ENCODE measurements at places on chromosomes 7 and 10. TPM values are rescaled to one million over a fixed set of nuclear protein-coding genes. Genes with fewer than 3 reads are reported as not detected.

The UNCX gene
- not detected for total RNA-seq

- H3K36me3 ChIP-seq, result no peaks in the 10 kb centered on the region
- DNase-seq, result no peak
- H3K27ac ChIP-seq, result no peak overlapping the region
- no peaks in the 10 kb centered on the region for H3K27me3 ChIP-seq
Measured at GRCh38 chr10:62259998-62260397, 8.6 kb downstream of the RTKN2 start.

- no peak overlapping the region for H3K27ac ChIP-seq
- peaks cover 22% of the 10 kb centered on the region for H3K27me3 ChIP-seq
Measured at GRCh38 chr7:93442478-93443224, 131.9 kb downstream of the CALCR start.

GRCh38 chr7:37249240-37249639 is 199.4 kb downstream of the ELMO1 start:
- H3K4me1 ChIP-seq, result no peaks in the 10 kb centered on the region
- H3K4me3 ChIP-seq, result no peak overlapping the region
- no peak overlapping the region for H3K27ac ChIP-seq
- no peak for DNase-seq
- no peaks in the 10 kb centered on the region for H3K36me3 ChIP-seq

The NANOS1 gene
- total RNA-seq, result 1.5 TPM

The MEST gene
- 49.5 TPM for total RNA-seq

The UPK3BL2 gene
- 7.0 TPM for total RNA-seq

GRCh38 chr10:99929360-99929759 is 80.4 kb downstream of the DNMBP start:
- no peaks in the 10 kb centered on the region for H3K27me3 ChIP-seq
- no peak overlapping the region for H3K4me3 ChIP-seq
- peaks cover 91% of the 10 kb centered on the region for H3K4me1 ChIP-seq
- no peaks in the 10 kb centered on the region for H3K36me3 ChIP-seq
- no peak for DNase-seq
- peak overlapping the region; percentile 93 for H3K27ac ChIP-seq

DNA sequence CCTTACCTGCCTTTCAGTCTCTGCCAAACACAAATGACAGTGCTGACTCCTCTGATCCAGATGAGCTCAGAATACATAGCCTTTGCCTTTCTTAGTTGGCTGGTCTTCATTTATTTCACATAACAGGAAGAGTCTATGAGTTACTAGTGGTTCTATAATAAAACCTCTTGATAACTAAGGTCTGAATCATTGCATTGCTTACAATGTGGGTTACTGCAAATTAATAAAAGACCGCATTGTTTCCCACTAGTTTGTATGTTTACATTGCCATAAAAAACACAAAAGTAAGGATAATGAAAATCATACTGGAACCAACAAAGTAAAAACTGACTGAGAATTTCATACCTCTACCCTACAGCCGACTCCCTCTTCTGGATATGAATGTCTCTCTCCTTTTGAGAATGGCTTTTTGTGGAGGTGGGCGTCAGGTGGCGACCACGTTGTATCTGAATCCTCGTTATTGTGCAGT is 62.0 kb upstream of the AKR1E2 start:
- DNase-seq, result no peak
- H3K27ac ChIP-seq, result no peak overlapping the region
- H3K4me1 ChIP-seq, result peaks cover 42% of the 10 kb centered on the region
- no peak overlapping the region for H3K4me3 ChIP-seq
- H3K27me3 ChIP-seq, result no peaks in the 10 kb centered on the region

GRCh38 chr7:156768698-156769472 is 124.1 kb downstream of the LMBR1 start:
- H3K4me1 ChIP-seq, result no peaks in the 10 kb centered on the region
- no peak for DNase-seq
- H3K36me3 ChIP-seq, result no peaks in the 10 kb centered on the region
- no peaks in the 10 kb centered on the region for H3K27me3 ChIP-seq
- no peak overlapping the region for H3K27ac ChIP-seq

GRCh38 chr7:81235997-81236396 is 317.1 kb upstream of the SEMA3C start:
- H3K4me1 ChIP-seq, result 0 out of 2 replicates have a peak, but pooled peaks cover 4% of the 10 kb centered on the region
- H3K36me3 ChIP-seq, result no peaks in the 10 kb centered on the region
- no peak for DNase-seq
- no peak overlapping the region for H3K27ac ChIP-seq

The CDK5 gene
- total RNA-seq, result 19.8 TPM

GRCh38 chr7:18437101-18437500 is 58.4 kb upstream of the HDAC9 start:
- DNase-seq, result no peak
- no peak overlapping the region for H3K27ac ChIP-seq
- no peaks in the 10 kb centered on the region for H3K36me3 ChIP-seq
- H3K4me3 ChIP-seq, result no peak overlapping the region
- H3K4me1 ChIP-seq, result no peaks in the 10 kb centered on the region
- H3K27me3 ChIP-seq, result no peaks in the 10 kb centered on the region

DNA sequence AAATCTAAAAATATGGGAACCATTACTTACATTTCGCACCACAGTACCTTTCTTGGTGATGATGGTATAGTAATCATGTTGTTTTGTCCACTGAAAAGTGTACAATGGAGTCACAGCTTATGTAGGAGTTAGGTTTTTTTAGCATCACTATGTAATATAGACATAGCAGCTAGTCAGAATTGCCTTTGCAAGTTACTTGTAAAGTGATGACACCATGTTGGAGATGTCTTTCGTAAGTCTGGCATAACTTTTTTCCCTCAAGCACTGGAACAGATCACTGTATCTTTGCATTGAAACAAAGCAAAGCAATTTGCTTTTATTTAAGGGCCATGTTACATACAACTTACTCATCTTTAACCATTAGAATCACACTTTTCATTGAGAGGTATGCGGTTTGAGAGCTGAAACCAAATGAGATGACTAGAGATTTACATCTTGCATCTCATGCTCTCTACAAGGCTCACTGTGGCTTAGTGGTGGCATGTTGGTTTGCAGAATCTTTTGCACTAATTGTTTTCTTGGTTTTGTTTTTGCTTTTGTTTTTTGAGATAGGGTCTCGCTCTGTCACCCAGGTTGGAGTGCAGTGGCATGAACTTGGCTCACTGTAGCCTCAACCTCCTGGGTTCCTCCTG is 18.3 kb downstream of the UBN2 start:
- H3K27ac ChIP-seq, result no peak overlapping the region
- H3K4me1 ChIP-seq, result no peaks in the 10 kb centered on the region
- H3K36me3 ChIP-seq, result peaks cover 12% of the 10 kb centered on the region
- H3K27me3 ChIP-seq, result no peaks in the 10 kb centered on the region
- H3K4me3 ChIP-seq, result no peak overlapping the region

The PPP1R9A gene
- 13.5 TPM for total RNA-seq

DNA sequence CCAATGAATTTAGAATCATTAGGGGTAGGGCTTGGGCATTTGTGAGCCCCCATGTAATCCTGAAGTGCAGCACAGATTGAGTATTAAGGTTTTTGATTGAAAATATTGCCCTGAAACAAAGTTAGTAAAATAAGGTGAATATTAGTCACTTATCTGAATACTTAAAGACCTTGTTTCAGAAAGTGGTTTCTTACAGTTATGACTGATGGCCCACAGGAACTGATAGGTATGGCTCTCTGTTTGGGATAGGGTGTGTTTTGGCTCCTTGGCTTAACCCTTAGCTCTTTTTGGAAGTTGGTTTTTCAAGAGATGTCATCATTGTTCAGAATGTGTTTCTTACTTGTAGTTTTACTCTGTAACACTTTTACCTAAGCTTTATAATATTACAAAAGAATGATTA is 34.8 kb downstream of the MDFIC start:
- H3K27ac ChIP-seq, result no peak overlapping the region
- H3K36me3 ChIP-seq, result no peaks in the 10 kb centered on the region
- no peaks in the 10 kb centered on the region for H3K4me1 ChIP-seq
- no peak for DNase-seq
- H3K4me3 ChIP-seq, result no peak overlapping the region

The UFSP1 gene
- total RNA-seq, result 5.6 TPM

The TRPV5 gene
- not detected for total RNA-seq

DNA sequence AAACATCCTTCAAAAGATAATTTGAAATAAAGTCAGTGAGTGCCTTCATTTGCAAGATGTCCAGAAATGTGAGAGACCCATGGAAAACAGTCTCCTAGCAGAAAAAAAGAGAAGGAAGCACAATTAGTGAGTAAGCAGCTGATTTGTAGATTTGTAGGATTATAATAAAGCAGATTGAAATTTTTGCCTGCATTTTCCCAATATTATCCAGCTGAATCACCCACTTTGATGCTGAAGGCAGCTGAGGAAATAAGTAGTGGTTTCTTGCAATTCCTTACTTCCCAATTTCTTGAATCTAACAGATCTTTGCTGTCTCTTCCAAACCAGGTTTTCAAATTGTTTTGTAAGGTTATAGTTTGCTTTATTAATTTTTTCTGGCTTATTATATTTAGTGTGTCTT is 181.4 kb downstream of the GNAT3 start:
- H3K36me3 ChIP-seq, result no peaks in the 10 kb centered on the region
- no peak overlapping the region for H3K4me3 ChIP-seq
- H3K4me1 ChIP-seq, result no peaks in the 10 kb centered on the region
- no peak for DNase-seq
- no peaks in the 10 kb centered on the region for H3K27me3 ChIP-seq

The PRLHR gene
- not detected for total RNA-seq

DNA sequence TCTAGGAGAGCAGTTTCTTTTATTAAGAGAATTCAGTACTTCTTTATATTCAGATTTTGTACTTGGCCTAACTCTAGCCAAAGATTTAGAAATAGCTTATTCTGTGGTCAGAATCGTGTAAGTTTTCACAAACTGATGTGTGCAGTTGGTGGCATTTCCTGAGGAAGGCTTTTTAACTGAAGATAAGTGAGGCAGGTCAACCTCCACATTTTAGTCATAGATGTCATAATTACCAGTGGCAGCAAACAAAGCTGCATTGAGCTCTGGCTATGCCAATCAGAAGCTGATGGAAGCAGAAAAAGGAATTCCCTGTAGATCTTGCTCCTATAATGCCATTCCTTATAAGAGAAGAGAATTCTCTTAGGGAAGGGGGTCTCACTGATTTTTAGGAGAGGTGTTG is 141.3 kb upstream of the SP8 start:
- H3K27ac ChIP-seq, result no peak overlapping the region
- H3K36me3 ChIP-seq, result no peaks in the 10 kb centered on the region
- no peaks in the 10 kb centered on the region for H3K4me1 ChIP-seq
- no peak for DNase-seq

GRCh38 chr10:44558521-44558920 is 173.6 kb upstream of the CXCL12 start:
- no peak overlapping the region for H3K4me3 ChIP-seq
- H3K27me3 ChIP-seq, result peaks cover 20% of the 10 kb centered on the region
- no peak for DNase-seq

The NPSR1 gene
- total RNA-seq, result not detected

The MMD2 gene
- not detected for total RNA-seq

The CNNM1 gene
- not detected for total RNA-seq

The JAKMIP3 gene
- 0.17 TPM for total RNA-seq

The ATRNL1 gene
- total RNA-seq, result 1.3 TPM

DNA sequence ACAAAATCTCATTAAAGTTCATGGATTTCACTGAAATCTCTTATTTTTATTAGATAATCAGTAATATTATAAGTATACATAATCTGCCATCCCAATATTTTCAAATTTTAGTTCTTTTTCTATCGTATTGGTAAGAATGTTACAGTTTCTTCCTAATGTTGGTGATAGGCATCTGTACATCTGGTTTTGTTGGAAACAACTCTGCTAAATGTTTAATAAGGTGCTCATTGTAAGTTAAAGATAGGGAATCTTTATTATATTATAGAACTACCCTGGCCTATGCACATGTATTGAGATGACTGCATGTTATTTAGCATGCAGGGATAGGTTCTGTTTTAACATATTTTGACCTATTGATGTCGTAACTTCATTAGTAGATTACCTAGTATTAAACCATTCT is 188.6 kb upstream of the PRPS1L1 start:
- H3K27me3 ChIP-seq, result no peaks in the 10 kb centered on the region
- no peaks in the 10 kb centered on the region for H3K4me1 ChIP-seq
- H3K36me3 ChIP-seq, result no peaks in the 10 kb centered on the region
- DNase-seq, result no peak
- H3K4me3 ChIP-seq, result no peak overlapping the region

DNA sequence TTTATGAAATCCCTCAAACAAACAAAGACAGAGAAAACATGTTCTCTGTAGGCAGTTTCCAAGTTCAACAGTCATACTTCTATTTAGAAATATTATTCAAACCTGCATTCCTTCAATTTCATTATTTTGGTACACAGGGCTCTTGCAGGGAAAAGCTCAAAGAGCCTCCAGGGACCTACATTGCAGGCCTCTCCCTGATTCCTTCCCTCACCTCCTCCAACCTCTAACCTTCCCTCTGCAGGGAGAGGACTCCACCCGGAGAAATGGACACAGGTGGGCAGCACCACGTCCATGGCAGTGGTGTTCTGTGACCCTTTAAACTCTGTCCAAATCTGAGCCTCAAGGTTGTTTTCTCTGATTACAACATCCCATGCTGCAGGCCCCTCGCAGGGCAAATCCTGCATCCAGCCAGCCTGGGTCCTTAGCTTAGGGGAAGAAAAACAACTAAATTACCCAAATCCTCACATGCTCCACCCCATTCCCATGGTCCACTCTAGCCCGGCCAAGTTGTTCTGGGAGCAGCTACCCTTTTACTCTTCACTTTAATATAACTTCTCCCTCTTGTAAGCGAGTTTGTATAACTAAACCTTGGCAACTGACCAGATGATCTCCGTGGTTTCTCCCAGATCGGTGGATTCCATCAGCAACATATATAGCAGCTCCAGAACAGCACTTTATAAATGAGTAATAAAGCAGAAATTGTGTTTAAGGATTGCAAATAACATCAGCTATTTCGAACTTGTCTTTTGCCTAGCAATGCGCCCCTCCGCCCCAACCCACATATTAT is 129.8 kb downstream of the CUBN start:
- no peak overlapping the region for H3K4me3 ChIP-seq
- H3K27ac ChIP-seq, result no peak overlapping the region
- H3K27me3 ChIP-seq, result no peaks in the 10 kb centered on the region
- H3K36me3 ChIP-seq, result no peaks in the 10 kb centered on the region

Data from HCT116 (cell line).